ENCODE measurements at places on chromosomes 16 and 17. TPM values are rescaled to one million over a fixed set of nuclear protein-coding genes. Genes with fewer than 3 reads are reported as not detected.

The OTOA gene
- total RNA-seq: not detected

The MYH2 gene
- not detected for total RNA-seq

The TSPOAP1 gene
- 4.0 TPM for total RNA-seq

The KCNJ18 gene
- total RNA-seq: not detected

The HSF4 gene
- total RNA-seq: 31.3 TPM

DNA sequence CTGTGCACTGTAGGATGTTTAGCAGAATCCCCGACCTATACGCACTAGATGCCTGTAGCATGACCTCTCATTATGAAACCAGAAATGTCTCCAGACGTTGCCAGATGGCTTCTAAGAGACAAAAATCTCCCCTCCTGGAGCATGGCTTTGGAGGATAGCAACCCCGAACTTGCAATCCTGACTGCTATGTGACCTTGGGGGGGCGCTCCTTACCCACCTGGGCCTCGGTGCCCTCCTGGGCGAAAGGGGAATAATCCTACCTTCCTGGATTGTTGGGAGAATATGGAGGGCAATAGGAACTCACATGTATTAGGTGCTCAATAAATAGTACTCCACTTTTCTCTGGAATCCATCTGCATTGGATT, 8.1 kb downstream of the MRM1 start:
- no peak for DNase-seq

- no peak for DNase-seq
Measured at GRCh38 chr16:89815639-89816348, 653 bp downstream of the FANCA start.

GRCh38 chr16:71627731-71628181, 1.8 kb downstream of the MARVELD3 start:
- no peak for DNase-seq

- no peak for DNase-seq
Measured at GRCh38 chr16:11300560-11300892, 19.4 kb upstream of the PRM1 start.

DNA sequence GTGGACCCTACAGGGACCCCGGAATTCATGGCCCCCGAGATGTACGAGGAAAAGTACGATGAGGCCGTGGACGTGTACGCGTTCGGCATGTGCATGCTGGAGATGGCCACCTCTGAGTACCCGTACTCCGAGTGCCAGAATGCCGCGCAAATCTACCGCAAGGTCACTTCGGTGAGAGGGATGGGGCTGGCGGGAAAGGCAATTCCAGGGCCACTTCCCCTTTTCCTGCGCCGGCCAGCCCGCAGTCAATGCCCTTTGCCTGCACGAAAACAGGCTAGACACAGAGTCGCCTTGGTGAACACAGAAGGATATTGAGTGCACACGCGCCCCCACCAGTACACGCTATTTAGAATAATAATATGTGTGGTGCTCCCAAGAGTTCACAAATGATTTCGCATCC, 4.0 kb downstream of the WNK4 start:
- no peak for DNase-seq

GRCh38 chr17:38848557-38848891, 5.0 kb downstream of the RPL23 start:
- no peak for DNase-seq
